Activated T-helper 17 cell treated with anti-CD3 and anti-CD28 coated beads, Interleukin-2, amount 50 U/mL, for 72 hours (primary cell): ENCODE measurements at places on chromosomes 6 and 20. TPM values are rescaled to one million over a fixed set of nuclear protein-coding genes. Genes with fewer than 3 reads are reported as not detected.

The BRPF3 gene
- 17.7 TPM for total RNA-seq

The RAB44 gene
- 0.11 TPM for total RNA-seq

The CD83 gene
- total RNA-seq, result 14.9 TPM

The FHL5 gene
- total RNA-seq, result not detected

The RPS21 gene
- total RNA-seq, result 2,323 TPM

The CGA gene
- not detected for total RNA-seq

DNA sequence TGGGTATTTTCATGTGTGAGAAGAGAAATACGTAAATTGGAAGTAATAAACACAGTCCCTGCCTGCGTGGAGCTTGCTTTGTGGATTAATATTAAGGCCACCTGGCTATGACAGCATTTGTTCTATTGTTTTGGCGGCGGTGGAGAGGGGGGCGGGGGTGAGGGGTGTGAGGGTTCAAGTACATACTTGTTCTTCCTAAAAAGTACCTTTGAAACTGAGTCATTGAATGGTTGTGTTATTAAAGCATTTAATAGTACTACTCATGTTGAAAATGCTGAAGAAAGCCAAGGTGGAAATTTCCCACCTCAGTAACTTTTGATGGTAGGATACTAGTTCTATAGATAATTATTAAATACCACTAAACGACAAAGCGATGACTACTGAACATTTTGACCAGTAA lies 95.0 kb downstream of the FOXC1 start:
- no peak for ATAC-seq

DNA sequence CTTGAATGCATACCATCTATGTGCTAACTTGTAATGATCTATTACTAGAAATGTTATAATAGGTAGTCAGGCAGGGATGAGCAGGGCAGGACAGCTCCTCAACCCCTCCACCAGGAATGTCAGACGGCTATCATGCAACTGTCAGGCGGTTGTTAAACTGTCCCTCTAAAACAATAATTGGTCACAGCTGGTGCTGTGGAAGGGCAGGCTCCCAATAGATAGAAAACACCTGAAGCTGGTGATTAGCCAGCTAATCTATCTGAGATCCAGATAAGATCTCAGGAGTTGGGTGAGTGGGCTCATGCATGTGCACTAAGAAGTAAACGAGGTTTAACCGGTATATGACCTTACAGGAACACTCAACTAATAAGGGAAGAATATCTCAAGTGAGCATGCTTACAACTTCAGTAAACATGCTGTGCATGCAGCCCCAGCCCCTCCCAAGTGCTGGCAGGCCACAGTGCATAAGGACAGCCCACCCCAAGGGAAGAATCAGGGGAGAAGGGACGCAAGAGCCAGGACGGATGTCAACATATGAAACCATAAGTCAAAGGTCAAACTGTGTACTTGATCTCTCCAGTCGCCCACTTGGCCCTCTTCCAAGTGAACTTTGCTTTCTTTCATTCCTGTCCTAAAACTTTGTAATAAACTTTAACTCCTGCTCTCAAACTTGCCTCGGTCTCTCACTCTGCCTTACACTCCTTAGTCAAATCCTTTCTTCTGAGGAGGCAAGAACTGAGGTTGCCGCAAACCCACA lies 566.2 kb upstream of the NRSN1 start:
- ATAC-seq, result no peak

DNA sequence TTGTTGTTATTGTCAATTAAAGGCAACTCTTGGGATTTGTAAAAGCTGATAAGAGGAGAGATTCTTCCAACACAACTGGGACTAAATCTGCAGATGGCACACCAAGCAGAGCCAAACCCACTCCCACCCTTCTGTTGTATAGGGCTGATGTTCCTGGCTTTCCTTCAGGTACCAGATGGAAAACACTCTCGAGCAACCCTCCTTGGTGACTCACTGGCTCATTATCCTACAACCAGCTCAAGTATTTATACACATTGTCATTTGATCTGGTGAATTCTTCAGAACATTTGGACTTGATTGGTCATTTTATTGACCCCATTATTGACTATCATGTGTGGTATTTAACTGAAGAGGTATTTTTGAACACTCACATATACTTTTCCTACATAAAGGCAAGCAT lies 190.3 kb upstream of the PCSK2 start:
- ATAC-seq, result no peak

GRCh38 chr6:75273009-75273408 lies 11.6 kb downstream of the TMEM30A start:
- ATAC-seq, result no peak

DNA sequence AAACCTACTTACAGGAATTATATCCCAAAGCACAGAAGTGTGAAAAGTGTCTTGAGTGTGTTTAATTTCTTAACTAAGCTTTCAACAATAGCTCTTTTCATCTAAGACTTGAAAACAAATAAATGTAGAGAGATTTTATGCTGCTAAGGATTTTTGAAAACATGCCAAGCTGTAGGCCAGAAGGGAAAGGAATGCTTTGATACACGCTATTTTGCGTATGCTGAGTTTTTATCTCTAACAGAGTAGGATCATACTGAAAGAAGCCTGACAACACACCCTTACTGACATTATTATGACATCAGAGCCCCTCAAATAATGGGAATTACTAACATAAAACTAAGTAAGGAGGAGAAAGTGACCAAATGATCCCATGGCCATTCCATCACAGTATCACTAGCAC lies 265.5 kb downstream of the KHDC1L start:
- ATAC-seq, result no peak

DNA sequence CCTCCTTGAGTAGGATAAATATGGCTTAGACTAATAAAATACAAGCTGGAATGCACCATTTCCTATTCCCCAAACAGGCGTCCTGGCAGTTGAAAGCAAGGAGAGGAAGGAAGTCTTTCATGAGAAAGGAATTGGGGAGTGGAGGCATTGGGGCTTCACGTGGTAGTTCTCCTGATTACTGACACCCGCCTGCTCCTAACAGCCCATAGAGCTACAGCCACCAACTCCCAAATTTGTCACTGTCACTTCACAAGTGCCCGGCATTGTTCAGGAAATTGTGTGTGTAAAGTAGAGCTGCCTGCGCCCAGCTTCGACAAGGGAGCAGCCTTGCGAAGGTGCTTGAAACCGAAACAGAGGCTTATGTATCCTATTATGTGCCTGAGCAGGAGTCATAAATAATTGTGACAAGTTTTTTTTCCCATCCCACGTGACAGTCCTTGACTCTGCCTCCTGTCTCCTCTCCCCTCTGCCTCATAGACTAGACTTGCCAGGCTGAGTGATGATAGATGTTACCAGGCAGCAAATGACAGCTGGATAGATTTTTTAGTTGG lies 301.7 kb upstream of the ZFP64 start:
- peak; percentile 50 for ATAC-seq

GRCh38 chr20:61949714-61950640 lies 115.7 kb downstream of the TAF4 start:
- no peak for ATAC-seq

DNA sequence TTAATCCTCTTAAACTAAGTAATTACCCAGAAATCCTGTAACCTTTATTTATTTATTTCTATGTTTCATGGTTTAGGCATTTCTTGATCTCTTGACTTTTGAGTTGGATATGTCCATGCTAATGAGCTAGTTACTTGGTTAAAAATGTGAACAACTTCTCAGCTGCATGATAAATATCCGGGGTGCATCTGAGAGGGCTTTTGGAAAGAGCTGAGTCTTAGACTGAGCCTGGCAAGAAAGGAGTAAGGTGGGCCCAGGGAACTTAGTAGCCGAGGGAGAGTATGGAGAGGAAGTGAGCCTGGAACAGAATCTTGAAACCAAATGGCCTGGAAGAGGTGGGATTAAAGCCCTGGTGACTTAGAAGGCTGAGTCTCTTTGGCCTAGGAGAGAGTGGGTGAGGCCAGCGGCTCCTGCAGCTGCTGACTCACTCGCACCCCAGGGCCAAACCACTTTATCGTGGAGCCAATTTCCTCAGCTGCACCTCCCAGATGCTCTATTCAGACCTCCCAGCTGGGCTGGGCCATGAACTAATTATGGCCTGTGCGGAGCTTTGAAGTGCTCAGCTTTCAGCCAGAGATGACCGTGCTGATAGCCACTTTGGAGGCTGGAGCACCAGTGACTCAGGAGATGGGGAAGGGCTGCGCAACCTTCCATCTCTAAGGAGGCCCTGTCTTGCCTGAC lies 19.1 kb downstream of the TGM3 start:
- ATAC-seq, result no peak

- no peak for ATAC-seq
Observed at GRCh38 chr6:136252441-136252840, 2.3 kb upstream of the MTFR2 start.

GRCh38 chr6:71332012-71332411 lies 43.4 kb downstream of the OGFRL1 start:
- ATAC-seq, result no peak

DNA sequence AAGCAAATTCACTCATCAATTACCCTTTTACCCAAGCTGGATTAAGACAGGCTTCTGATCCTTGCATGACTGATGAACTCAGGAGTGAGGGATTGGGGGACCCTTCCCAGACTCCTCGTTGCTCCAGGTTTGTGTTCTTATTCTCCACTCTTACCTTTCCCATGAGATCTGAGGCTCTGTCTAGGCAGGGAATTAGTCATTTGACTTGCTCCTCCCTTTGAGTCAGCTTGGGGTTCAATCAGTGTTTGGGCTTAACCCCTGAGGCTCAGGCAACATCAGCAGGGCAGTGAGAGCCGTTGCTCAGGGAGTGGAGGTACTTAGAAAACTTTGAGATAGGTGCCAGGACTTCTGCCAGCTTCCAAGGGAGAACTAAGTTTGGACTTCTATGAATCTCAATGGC lies 20.7 kb upstream of the TOX2 start:
- ATAC-seq, result no peak

GRCh38 chr6:131868836-131869235 lies 61.0 kb downstream of the ENPP1 start:
- ATAC-seq, result no peak

GRCh38 chr6:37549558-37549957 lies 49.9 kb upstream of the CCDC167 start:
- no peak for ATAC-seq

- ATAC-seq, result peak; percentile 50
Observed at GRCh38 chr20:1463971-1464570, 2.6 kb downstream of the NSFL1C start.
